ENCODE measurements at places on chromosomes 1 and 21.

- no peak for DNase-seq
These were observed 3.7 kb downstream of the CFAP410 start for GRCh38 chr21:44335266-44336059.

GRCh38 chr1:7589774-7590425 is 181.2 kb upstream of the VAMP3 start:
- no peak for DNase-seq

- DNase-seq, result no peak
These were observed 14.1 kb upstream of the ZBTB40 start for GRCh38 chr1:22437573-22437972.

DNA sequence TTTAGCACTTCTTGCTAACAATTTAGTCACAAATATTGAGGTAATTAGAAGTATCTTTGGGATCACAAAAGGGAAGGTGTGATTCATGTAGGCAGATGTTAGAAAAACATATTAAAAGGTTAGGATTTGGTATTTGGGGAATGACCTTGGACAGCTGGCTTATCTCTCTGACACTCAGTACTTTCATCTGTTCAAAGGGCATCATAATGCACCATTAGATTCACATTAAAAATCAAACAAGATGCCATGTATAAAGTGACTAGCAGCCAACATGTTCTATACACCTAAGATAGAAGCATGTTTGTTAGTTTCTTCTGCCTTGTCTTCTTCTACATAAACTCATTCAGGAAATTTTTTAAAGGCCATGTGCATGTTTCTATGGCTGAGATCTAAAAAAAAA is 56.5 kb upstream of the ESRRG start:
- DNase-seq, result no peak

GRCh38 chr1:218182455-218182854 is 102.6 kb upstream of the RRP15 start:
- no peak for DNase-seq

GRCh38 chr1:233613252-233614172 is at the start of gene KCNK1:
KCNK1 (plus strand) TSS chr1:233614106; CDS start chr1:233614172, 66 bp downstream.
- DNase-seq, result no peak

DNA sequence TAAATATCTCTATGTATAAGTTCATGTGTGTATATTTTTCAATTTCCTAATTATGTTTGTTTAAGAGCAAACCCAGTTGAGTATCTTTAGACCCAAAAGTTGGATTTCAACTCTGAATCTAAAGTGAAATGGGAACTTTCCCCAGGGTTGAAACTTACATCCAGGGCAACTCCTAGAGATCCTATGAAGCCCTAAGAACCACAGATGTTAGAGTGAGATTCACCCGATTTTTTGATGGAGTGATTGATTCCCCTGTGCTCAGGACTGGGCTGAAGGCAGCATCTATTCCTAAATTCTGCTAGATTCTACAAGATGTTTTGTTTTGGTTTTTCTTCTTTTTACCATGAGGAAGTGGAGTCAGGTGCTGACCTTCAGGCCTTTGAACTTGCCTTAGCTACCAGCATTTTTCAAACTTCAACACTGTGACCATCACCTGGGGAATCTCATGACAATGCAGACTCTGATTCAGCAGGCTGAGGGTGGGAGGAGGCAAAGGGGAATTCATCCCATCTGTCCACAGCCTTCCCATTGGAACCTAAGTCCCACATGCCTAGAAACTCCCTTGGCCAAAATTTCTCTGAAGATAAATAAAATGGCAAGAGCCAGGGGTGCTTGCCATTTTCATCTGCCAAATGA is 145.5 kb downstream of the ETS2 start:
- DNase-seq, result no peak

DNA sequence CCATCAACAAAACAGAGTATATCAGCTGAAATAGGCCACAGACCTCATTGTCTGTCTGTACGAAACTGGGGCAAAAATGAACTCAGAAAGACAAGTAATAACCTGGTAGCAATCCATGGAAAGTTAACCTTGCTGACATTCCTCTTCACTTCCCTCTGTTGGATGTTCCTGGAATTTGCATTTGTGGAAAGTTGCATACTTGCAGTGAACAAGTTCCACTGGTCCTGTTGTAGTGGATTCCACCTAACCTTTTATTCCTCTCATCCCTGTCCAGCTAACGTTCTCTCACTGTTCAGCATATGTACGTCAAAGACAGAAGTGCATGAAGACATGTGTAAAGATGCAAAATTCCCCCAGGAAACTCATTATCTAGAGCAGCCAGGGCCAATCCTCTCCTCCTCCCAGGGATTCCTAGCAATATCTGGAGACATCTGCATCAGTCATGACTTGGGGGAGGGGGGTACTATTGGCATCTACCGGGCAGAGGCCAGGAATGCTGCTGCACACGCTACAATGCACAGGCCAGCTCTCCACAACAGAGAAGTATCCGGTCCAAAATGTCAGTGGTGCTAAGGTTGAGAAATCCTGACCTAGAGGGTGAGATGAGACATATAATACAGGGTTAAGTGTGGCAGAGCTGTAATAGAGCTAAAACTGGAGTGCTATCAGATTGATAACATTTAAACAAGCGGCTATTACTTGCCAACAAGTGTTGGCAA is 8.2 kb downstream of the LPAR3 start:
- no peak for DNase-seq

GRCh38 chr1:43152866-43153265 is 19.2 kb downstream of the EBNA1BP2 start:
- no peak for DNase-seq

- DNase-seq, result no peak
These were observed 40.9 kb downstream of the RAP1A start for GRCh38 chr1:111660204-111661150.

GRCh38 chr1:90407737-90408136 is 309.4 kb downstream of the BARHL2 start:
- DNase-seq, result no peak

GRCh38 chr1:194164755-194165154 is 978.3 kb upstream of the B3GALT2 start:
- DNase-seq, result no peak

DNA sequence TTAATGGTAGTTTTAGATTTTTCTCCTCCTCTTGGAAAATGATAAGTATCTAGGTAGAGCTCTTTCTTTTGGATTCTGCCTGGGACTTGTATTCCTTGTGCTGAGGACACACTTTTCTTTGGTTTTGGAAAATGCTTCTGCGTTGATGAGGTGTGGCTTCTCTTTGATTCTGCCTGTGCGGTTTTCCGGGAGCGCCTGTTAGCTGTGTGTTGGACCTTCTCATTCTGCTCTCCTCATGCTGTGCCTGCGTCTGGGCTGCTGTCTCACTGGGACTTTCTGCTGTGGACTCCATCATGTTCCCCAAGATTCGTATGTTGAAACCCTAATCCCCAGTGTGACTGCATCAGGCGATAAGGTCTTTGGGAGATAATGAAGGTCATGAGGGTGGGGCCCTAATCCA is 21.0 kb downstream of the C1orf174 start:
- DNase-seq, result no peak

GRCh38 chr1:161899091-161899490 is 124.6 kb downstream of the OLFML2B start:
- no peak for DNase-seq

DNA sequence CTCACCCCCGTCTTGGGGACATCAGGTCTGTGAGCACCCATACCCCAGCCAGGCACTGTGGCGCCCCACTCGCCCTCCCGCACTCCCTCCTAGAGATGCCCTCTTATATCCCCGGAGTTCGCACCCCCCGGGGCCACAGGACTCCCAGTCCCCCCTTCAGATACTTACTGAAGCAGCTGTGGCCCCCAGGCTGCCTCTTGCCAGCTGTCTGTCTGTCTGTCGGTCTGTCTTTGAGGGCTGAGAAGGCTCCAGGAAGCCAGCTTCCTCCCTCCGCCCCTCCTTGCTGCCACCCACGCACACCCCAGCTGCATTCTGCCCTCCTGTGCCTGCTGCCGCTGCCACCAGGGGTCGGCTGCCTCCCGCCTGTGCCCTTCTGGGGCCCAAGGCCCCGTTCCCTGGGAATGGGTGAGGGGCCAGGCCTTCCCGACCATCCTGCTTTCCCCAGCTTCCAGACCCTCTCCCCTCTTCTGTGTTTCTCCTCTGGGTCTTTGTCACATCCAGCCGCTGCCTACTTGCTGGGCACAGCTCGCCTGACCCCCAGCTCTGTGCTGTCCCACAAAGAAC is at the start of gene PTPN7:
Gene PTPN7 (minus strand): TSS at position 226 of the 564 bp plus-strand sequence. CDS start 1,200 bp downstream, outside the sequence.
- DNase-seq, result peak; percentile 70

DNA sequence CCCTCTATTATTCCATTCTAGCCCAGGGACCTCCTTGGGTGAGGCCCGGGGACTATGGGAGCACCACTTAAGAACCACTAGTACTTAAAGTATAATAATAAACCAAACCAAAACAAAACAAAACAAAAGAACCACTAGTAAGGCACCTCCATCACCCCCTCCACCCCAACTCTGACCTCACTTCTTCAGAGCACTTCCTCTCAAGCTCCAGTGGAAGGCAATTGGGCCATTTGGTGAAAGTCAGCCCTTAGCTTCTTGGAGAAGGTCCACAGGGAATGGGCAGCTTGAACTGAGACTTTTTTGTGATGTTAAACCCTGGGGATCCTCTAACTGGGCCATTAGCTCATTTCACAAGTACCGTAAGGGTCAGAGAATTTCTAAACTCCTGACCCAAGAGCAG is 237.3 kb downstream of the RHOU start:
- DNase-seq, result no peak

GRCh38 chr1:14517841-14518180 is 80.7 kb upstream of the KAZN start:
- no peak for DNase-seq

DNA sequence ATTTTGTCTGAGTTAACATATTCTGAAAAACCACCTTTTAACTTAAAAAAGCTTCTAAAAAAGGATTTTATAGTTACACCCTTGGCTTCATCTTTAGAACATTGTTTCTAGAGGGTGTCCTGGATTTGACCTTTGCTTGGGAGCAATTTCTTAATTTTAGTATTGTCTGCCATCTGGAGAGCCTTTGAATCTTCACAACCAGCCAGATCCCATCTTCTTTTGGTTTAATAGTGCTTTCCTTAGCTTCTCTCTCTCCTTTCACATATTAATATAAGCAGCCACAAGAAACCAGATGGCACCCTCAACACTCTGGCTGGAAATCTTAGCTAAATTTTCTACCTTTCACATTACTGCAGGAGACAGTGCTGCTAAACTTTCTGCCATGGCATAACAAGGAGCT is 76.5 kb upstream of the TSPAN2 start:
- no peak for DNase-seq

DNA sequence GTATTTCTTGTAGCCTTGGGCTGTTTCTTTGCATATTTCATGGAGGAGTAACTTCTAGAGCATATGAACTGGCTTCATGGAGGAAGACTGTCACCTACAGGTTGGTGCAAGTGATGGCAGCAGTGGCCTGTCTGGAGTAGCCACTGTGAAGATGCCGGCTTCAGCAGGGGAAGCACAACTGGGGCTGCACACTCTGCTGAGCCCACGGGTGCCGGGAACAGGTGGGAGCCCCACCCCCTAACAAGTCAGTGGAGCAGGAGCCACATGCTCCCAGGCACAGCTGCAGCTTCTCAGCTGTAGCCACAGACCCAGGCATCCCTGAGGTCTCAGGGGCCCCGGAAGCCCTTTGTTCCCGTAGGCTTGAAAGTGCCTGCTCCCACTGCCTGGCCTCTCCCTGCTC is 43.2 kb upstream of the C1orf185 start:
- no peak for DNase-seq

DNA sequence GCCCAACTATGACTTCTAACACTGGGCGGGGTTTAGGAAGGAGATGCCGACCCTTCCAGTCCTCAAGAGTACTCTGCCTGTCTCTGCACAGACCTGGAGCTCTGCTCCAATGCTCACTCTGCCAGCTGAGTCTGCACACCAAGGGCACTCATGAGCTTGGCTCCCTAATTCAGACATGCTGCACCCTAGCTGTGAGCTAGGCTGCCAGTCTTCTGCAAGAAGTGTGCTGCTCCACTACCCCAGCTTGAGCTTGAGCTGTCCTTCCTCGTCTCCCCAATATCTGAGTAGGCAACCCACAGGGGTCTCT is 13.2 kb downstream of the TP53BP2 start:
- no peak for DNase-seq

DNA sequence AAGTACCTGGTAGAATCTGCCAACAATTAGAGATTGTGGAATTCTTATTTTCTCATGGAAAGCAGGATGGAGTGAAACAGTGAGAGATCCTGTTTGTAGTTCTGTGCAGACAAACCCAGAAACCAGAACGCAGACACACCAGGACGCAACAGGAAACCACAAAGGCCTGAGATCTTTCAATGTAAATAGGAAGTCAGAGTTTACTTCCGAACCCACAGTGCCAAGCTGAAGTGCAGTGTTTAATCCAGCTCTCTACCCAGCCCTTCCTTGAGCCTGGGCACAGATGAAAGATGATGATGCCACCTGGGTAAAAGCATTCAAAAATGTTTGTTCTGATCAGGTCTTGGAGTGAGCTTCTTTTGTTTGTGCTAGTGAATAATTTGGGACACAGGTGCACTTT is 244.2 kb upstream of the HOOK1 start:
- no peak for DNase-seq

DNA sequence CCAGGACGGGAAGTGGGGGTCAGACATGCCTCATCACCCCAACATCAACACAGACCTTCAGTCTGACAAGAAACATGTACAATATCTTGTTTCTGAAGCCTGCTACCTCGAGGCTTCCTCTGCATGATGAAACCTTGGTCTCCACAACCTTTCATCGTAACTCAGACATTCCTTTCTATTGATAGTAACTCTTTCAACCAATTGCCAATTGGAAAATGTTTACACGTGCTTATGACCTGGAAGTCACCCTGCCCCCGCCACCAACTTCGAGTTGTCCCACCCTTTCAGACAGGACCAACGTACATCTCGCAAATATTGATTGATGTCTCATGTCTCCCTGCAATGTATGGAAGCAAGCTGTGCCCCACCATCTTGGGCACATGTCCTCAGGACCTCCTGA is 159.5 kb downstream of the ETS2 start:
- no peak for DNase-seq

- DNase-seq, result no peak
These were observed 19.5 kb downstream of the ZMYM4 start for GRCh38 chr1:35287807-35288640.

GRCh38 chr1:32902535-32902920 is 1.3 kb upstream of the TMEM54 start:
- DNase-seq, result no peak

DNA sequence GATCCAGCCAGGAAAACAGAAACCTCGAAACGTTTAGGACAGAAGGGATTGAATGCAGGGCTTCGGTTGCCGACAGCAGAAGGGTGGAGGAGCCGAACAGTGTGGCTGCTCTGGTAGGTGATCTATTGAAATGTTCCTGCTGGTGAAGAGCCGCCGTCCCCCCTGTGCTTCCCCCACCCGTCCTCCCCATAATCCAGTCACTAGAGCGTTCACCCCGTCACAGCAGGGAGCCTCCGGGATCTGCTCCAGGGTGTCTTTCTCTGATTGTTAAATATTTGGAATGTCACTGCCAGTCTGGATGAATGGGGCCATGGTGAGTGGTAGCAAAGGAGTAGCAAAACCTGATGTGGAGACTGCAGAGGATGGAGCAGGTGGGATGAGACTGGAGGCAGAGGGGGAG is 255.1 kb upstream of the CSF3R start:
- DNase-seq, result no peak

- DNase-seq, result no peak
These were observed 9.7 kb upstream of the CGN start for GRCh38 chr1:151501474-151501873.

- DNase-seq, result no peak
These were observed 137.7 kb downstream of the ACTL8 start for GRCh38 chr1:17892851-17893250.
